ENCODE measurements at places on chromosomes 3 and 15. TPM values are rescaled to one million over a fixed set of nuclear protein-coding genes. Genes with fewer than 3 reads are reported as not detected.

GRCh38 chr15:75198560-75199356 lies 2.9 kb upstream of the C15orf39 start:
- no peak for DNase-seq

DNA sequence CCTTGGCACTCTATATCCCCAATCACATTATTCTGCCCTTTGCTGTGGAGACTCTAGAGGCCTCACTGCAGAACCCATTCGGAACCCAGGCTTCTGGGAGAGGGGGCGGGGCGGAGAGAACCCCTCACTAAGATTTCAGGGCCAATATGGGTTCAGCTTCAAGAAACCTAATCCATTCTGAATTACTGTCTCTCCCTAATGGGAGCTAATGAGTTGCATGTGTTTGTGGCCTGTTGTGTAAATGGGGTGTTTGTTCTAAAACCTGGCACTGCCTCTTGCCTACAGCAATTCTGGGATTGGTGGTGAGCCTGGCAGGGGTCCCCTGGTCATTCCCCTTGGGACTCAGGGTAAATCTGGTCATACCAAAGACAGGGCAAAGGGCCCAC lies 605 bp upstream of the RASL12 start:
- DNase-seq = no peak

GRCh38 chr3:32978331-32978730 lies 26.9 kb downstream of the CCR4 start:
- no peak for DNase-seq

The CHAC1 gene
- total RNA-seq = 3.0 TPM

- DNase-seq = peak; percentile 37
Measured at GRCh38 chr15:68668926-68669600, 90.3 kb downstream of the CORO2B start.

DNA sequence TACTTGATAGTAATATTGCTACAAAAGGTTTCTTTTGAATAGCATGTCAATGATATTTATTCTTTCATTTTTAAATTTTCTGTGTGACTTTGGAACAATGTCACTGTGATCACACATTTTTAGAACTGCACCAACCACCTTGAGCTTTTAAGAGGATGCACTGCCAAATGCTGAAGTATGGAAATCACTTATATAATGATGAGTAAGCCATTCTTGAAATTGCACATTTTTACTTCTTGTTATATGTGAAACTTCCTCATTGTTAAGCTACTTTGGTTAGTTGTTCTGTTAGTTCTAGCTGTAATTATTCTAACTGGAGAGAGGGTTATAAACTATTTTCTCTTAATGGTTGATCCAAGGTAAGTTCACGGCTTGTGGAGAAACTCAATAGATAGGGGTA lies 547.5 kb downstream of the ZIC1 start:
- no peak for DNase-seq

The MELTF gene
- 2.6 TPM for total RNA-seq

The LRIG1 gene
- 221 TPM for total RNA-seq
